Skeletal muscle tissue (tissue), 5 donors: ENCODE measurements at places on chromosomes 5 and 9. TPM values are rescaled to one million over a fixed set of nuclear protein-coding genes. Genes with fewer than 3 reads are reported as not detected.

SLC6A3 gene
- not detected for total RNA-seq

NUDT12 gene
- total RNA-seq: 11.0 TPM

LAMC3 gene
- total RNA-seq: 0.52 TPM

PTPRD gene
- total RNA-seq: 75.7 TPM

PFN3 gene
- not detected for total RNA-seq

IFNA2 gene
- not detected for total RNA-seq

GPX3 gene
- 33.4 TPM for total RNA-seq

TMC1 gene
- total RNA-seq: 0.52 TPM
